GM12864 (cell line): ENCODE measurements at places on chromosomes 3 and 15.

GRCh38 chr3:11534011-11534792, 109.5 kb downstream of the VGLL4 start:
- no peak for DNase-seq

DNA sequence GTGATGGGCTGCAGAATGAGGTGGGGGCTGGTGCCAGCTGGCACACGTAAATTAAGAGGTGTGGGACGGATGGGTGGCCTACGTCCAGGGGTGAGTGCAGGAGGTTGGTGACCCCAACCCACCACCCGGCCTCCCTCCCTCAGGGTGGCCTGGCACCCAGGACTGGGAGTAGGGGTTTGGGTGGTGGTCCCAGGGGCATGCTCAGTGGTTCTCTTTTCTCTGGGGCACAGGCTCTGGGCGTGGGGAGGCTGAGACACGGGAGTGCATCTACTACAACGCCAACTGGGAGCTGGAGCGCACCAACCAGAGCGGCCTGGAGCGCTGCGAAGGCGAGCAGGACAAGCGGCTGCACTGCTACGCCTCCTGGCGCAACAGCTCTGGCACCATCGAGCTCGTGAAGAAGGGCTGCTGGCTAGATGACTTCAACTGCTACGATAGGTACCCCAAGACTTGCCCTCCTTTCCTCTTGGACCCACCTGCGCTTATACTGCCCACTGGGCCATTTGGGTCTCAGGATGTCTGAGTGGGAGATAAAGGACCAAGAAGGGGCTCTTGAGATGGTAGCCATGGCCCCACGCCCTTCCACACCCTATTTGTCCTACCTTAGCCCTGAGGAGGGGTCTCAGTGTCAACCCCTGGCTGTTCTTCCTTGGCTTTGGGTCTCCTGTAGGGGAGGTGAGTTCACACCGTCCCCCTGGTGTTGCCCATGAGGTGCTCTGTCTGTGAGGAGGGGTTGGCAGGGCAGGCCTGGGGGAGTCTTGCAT, 18.9 kb upstream of the EXOG start:
- DNase-seq: no peak

DNA sequence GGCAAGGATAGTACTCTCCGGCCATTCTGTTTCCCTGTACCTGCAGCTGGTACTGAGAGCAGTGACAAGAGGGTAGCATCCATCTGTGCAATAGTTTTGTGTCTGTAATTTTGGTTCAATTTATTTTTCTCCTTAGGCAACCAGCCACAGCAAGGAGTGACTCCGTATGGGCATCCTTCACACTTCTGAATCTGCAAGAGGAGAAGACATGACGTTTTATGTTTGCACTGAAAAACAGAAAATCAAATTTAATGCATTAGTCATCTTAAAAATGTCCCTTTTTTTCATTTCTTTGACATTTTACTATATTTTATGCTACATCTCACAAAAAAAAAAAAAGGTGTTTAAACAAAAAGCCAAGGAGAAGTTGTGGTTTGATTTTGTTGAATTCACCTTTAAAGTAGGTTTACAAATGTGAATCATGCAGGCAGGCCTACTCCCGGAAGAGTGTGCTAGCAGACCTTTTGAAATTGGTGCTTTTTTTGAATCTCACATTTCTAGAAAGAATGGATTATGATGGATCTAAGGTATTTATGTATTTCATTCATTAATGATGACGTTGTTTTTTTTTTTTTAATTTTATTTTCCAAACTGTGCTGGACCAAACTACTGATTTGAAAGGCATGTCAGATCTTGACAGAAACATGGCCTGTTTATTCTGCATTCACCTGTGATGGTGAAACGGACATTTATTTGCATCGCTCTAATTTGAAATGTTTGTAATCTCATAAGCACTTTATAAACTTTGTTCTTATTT, 28.1 kb downstream of the IGSF10 start:
- no peak for DNase-seq

GRCh38 chr3:194029846-194030245, 106.1 kb upstream of the HES1 start:
- no peak for DNase-seq

GRCh38 chr3:151210676-151211381, 7.8 kb upstream of the GPR171 start:
- DNase-seq: no peak

GRCh38 chr3:123740391-123740822, 143.7 kb downstream of the MYLK start:
- no peak for DNase-seq

DNA sequence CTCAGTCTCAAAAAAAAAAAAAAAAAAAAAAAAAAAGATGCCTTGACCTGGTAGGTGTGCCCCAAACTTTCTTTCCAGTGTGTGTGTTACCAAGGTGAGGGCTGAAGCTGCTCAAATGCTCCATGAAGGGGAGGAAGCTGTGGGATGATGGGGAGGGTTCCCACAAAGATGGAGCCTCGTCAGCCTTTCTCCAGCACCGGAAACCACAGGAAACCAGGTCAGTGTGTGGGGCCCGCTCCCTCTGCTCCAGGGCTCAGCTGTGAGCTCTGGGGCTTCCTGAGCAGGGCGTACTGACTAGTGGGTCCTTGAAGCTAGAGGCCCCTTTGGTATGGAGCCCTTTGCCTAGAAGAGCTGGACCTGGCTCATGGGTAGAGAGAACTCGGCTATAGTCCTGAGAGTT, 681 bp upstream of the IL17RE start:
- no peak for DNase-seq

DNA sequence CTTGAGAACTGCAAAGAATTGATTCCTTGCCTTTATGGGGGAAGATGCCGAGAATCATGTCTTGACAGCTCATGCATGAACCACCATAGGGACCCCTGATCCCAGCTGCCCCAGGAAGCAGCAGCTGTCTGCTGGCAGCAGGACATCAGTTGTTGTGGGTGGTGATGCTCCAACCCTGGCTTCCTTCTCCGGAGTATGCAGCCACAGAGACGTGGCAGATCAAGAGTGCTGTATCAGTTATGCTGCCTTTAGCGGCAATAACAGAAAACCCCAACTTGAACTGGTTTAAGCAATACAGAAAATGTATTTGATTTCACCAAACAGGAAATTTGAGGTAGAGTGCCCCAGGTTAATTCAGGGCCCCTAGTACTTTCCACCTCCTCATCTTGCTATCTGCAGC, 92.2 kb upstream of the TNFAIP8L3 start:
- DNase-seq: no peak
